ENCODE measurements at places on chromosomes 11 and 22. TPM values are rescaled to one million over a fixed set of nuclear protein-coding genes. Genes with fewer than 3 reads are reported as not detected.

The TRIM64C gene
- total RNA-seq, result not detected

The OR51B5 gene
- total RNA-seq, result 0.15 TPM

GRCh38 chr22:43345761-43346301 is 2.7 kb upstream of the SCUBE1 start:
- DNase-seq, result peak; percentile 81

The SSTR3 gene
- not detected for total RNA-seq

DNA sequence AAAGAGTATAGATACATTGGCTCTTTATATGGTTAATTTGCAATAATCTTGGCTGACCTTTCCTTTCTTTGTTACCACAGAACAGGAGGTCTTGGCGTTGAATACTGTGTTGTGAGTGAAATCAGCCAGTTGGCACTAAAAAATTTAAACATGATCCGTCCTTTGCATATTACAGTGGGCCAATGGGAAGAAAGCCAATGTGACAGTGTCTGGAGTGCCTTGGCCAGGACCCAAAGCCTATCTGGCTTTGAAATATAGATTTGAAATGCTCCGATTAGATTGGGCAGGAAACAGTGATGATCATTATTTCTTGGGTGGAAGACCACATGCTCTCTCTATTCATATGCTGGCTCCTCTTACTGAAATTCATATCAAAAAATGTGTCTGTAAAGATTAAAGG is 339.6 kb upstream of the ANO3 start:
- DNase-seq, result no peak

The SMIM35 gene
- 0.08 TPM for total RNA-seq

GRCh38 chr11:6473451-6474412 is at the start of gene TRIM3:
Gene TRIM3 (minus strand): TSS chr11:6473941. CDS start chr11:6465695, 8,246 bp downstream.
- DNase-seq, result peak; percentile 94

- DNase-seq, result no peak
Measured at GRCh38 chr11:120306519-120307242, 18.4 kb upstream of the TLCD5 start.

DNA sequence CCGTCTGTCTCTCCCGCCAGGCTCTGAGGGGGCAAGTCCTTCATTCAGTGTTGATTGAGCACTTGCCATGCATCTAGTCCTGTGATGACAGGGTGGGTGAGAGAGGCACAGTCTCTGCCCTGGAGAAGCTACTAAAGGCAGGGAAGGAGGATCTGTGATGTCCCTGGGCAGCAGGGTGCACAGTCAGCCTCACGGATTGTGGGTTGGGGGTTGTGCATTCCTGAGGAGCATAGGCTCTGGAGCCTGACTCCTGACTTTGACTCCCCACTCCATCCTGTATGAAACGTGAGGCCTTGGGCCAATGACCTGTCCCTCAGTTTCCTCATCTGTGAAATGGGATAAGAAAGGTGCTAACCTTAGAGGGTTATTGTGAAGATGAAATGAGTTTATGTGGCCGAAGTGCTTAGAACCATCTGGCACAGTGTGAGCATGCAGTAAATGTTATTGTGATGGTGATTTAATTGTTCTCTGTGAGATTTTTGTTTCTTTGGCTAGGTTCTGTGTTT is 4.7 kb downstream of the SLC22A8 start:
- no peak for DNase-seq
